Right lung (tissue), 10 donors: ENCODE measurements at places on chromosomes 7 and 10. TPM values are rescaled to one million over a fixed set of nuclear protein-coding genes. Genes with fewer than 3 reads are reported as not detected.
A peak's percentile ranks its signal among the peaks of the same experiment; 100 is the strongest.

DNA sequence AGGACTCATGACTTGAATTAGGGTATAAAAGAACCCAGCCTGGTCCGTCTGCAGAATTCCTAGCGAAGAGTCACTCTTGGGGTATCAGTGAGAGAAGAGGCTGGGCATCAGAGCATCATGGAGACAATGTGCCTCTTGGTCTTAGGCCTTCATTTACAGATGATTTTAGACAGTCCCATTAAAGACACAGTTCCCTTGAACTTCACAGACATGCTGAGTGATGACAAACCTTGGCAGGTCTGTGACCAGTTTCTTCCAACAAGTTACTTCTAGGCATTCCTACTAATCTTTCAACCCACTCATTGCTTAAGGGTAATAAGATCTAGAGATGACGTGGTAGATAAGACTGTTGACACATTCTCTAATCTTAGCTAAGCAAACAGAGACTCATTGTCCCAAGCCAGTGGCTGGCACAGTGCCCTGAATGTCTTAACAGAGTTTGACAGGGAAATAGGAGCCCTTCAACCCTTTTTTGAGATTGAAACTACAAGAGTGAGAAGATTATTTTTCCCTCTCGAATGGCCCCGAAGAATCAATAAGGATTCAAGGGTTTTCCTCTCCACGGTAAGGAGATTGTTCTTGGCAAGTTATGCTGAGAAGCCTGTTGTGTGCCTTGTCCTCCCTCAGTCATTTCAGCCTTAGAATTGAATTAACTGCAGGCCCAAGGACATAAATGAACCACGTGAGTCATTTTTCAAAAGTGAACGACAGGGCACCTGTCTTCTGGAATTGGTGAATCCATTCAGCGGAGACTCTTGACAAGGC lies 281.1 kb downstream of the CCDC3 start:
- peak; percentile 78 for DNase-seq

GRCh38 chr10:44008270-44008916 lies 359.7 kb upstream of the ZNF32 start:
- DNase-seq, result no peak

GRCh38 chr7:41459183-41459582 lies 243.7 kb downstream of the INHBA start:
- no peak for DNase-seq

GRCh38 chr10:70441895-70442309 lies 421 bp upstream of the NODAL start:
- DNase-seq, result no peak

GRCh38 chr7:20329389-20330238 lies 1.1 kb upstream of the ITGB8 start:
- DNase-seq, result peak; percentile 75

- no peak for DNase-seq
Observed at GRCh38 chr10:19683356-19683755, 132.9 kb upstream of the PLXDC2 start.

- no peak for DNase-seq
Observed at GRCh38 chr7:2483494-2483893, 7.3 kb upstream of the GRIFIN start.

DNA sequence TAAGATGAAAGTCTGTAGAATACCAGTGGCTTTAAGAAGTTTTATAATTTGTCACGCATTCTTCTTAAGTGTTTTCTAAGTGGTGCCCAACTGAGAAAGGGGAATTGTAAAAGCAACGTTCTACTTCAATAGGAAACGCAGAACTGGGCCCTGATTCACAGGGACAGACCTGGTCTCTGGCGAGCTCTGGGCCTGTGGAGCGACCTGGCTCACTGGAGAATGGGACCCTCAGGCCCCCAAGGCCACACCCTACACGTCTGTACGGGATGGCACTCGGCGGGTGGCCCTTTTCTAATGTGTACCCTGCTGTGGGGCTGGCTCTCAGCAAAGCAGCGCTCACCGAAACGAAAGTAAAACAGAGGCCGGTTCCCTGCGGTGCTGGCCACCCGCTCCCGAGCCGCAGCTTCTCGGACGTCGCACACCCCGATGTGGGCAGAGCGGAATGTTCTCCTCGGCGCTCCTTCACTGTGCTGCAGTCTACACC lies 205.0 kb downstream of the DIP2C start:
- no peak for DNase-seq

DNA sequence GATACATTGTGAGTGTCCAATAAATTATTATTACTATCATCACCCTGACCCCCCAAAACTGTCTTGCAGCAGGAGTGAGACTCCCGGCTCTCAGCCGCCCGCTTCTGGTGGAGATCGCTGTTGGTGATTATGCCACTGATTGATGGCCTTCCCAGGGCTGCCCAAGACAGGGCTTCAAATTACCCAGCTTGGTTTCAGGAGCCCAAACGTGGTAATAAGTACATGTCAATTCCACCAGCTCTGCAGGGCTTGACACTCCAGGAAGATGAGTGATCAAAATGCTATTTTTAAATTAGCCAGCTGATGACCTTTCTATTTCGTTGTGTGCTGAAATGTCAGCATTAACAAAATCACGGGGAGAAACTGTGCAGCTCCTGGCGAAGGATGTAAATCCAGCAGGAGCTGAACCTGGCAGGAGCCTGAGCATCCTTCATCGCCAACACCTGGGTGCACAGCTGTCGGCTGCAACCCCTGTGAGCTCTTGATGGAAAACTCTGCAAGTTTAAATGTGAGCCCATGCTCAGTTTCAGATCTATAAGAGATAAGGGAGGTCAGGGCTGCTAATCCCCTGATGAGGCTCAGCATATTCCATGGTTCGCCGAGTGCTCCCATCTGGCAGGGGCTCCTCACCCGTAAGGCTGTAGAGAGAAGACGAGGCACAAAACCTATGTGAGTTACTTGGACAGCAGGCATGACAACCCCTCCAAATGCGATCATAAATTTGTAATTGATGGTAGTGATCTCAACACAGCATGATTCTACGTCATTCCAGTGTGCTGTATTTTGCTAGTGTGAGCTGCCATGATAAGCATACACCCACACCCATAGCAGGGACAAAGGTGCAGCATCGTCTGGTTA lies 446.3 kb downstream of the TCERG1L start:
- DNase-seq, result no peak

GRCh38 chr10:72470666-72471065 lies 115.9 kb upstream of the DNAJB12 start:
- no peak for DNase-seq

- no peak for DNase-seq
Observed at GRCh38 chr7:46571996-46572395, 650.9 kb upstream of the IGFBP3 start.

GRCh38 chr10:127561647-127562046 lies 12.5 kb downstream of the NPS start:
- no peak for DNase-seq

- no peak for DNase-seq
Observed at GRCh38 chr7:92854501-92855238, 18.3 kb upstream of the CDK6 start.

- peak; percentile 76 for DNase-seq
Observed at GRCh38 chr10:89644967-89645741, at the start of gene PANK1. Gene PANK1 (minus strand): TSS chr10:89645242. CDS start chr10:89644891, 351 bp downstream.

DNA sequence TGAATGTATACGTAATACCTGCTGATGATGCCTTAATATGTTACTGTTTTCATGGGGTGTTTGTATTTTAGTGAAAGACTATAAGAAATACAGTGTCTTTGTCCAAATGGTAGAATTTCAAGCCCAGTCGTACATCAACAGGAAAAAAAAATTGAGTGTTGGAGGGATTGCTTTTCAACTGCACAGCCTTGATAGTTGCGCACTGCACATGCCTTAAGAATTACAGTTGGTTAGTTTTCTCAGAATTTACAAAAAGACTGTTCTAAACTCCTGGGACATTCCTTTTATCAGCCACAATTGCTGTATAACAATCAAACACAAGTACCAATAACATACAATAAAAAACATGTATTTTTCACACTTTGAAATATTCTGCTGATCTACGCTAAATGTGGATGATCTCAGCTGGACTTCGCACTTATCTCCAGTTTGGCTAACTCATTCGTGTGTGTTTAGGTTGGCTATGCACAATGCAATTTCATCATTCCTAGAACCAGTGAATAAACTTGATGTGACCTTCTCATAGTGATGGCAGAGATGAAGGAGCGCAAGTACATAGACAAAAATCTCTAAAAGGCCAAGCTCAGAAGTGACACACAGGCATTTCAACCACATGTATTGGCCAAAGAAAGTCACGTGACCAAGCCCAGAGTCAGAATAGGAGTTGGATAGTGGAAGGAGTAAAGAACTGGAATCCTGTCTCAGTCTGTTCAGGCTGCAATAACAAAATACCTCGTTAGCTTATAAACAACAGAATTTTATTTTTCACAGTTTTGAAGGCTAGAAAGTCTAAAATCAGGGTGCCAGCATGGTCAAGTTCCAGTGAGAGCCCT lies 152.3 kb downstream of the IPMK start:
- no peak for DNase-seq

- peak; percentile 48 for DNase-seq
Observed at GRCh38 chr10:20254078-20254477, 437.8 kb downstream of the PLXDC2 start.

DNA sequence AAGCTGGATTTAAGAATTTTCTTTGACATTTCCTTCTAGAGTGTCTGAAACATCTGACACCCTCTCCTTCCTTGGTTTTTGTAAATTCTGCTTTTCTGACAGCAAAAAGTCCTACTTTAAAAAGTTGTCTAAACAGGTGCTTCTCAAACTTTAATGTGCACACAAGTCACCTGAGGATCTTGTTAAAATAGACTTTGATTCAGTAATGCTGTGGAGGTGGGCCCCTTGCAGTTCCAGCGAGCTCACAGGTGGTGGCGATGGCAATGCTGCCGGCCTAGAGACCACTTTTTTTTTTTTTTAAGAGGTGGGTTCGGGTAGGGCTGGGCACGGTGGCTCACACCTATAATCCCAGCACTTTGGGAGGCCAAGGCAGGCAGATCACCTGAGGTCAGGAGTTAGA lies 77.1 kb downstream of the ABCC2 start:
- no peak for DNase-seq

DNA sequence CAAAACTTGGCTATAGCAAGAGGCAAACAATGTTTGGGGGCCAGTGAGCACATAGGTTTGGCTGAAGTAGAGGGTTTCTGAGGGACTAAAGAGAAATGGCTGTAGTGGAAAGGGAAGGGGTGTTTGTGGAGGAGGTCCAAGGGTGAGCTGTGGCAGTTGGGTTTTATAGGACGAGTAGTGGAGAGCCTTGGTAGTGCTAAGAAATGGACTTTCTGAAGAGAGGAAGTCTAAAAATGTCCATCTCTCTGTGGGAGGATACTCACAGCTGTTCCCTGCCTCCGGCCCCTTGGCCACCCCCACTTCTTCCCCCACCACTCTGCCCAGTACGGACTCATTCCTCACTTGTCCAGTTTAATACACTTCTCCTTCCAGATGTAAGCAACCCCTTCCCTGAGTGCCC lies 64.3 kb downstream of the ZNF22 start:
- no peak for DNase-seq

The SPDYE6 gene
- polyA plus RNA-seq, result 2.0 TPM

The PWWP2B gene
- polyA plus RNA-seq, result 6.1 TPM

The DOCK4 gene
- polyA plus RNA-seq, result 51.7 TPM

The PVRIG gene
- 7.7 TPM for polyA plus RNA-seq

The HOXA2 gene
- polyA plus RNA-seq, result 18.1 TPM

The YKT6 gene
- polyA plus RNA-seq, result 70.6 TPM

The HOXA13 gene
- not detected for polyA plus RNA-seq

The CCDC172 gene
- polyA plus RNA-seq, result not detected

The SLC29A4 gene
- polyA plus RNA-seq, result 33.3 TPM

The GPER1 gene
- polyA plus RNA-seq, result 9.6 TPM

The GNG11 gene
- 52.5 TPM for polyA plus RNA-seq

The INHBA gene
- polyA plus RNA-seq, result 1.3 TPM
